ENCODE measurements at places on chromosomes 3 and 15.

- no peak for DNase-seq
Observed at GRCh38 chr3:113533534-113533892, 1.2 kb downstream of the SIDT1 start.

- no peak for DNase-seq
Observed at GRCh38 chr3:8702560-8702959, 31.0 kb upstream of the CAV3 start.

DNA sequence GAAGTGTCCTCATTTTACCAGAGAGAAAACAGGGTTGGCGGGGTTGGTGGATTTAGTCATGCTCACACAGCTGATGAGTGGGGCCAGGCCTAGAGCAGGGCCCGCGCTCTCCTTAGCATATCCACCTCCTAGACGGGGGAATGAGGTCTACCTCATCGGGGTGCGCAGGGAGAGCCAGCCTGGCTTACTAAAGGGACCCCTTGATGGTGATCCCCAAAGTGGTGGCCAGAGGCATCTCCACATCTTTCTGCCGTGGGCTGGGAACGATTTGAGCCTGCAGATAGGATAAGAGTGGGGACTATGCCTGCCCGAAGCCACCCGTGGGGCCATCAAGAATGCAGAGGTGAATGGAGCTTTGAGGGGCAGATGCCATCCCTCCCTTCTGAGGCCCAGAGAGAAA, 69.4 kb downstream of the UMPS start:
- no peak for DNase-seq

DNA sequence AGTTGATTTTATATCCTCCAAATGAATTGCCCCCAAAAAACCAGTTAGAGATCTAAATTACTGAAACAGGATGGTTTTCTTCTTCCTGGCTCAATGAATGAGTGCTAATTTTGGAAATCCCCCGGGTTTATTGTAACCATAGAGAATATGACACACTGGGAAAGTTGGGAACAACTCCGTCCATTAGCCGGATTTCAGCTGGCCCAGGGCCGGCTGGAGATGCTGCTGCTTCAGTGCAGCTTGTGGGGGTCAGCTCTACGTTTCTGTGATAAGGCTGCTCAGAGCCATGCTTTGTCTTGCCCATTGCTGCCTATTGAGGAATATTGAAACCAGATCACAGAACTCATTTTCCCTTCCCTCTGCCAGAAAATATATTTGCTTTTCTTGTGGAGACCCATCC, 20.3 kb downstream of the GYG1 start:
- no peak for DNase-seq

DNA sequence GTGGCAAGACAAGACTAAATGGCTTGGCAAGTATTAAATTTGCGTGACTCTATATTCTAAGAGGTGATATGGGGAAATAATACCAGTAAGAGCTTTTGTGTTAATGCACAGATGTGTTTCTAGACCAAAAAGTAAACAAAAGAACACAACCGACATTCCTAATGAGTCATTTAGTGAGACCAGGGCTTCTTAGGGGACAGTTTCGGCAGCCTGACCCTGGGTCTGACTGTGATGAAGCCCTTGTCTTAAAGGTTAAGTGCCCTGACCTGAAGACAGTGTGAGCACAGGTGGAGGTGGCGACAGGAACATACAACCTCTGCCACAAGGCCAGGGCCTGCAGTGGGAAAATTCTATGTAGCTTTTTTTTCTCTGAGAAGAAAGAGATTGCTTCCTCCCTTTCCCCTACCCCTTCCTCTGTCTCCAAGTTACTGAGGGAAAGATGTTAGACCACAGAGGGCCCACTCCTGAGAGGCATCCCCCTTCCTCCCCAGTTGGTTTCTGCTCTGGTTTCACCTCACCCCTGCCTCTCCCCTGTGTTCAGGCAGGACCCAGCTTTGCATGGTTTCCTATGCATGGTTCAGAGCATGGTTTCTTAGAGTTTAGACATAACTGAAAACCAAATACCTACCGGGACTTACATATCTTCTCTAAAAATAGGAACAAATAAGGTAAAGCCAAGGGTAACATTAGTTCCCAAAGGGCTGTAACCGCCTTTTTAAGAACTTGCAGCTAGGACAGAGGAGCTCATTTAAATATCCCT, 24.8 kb upstream of the CMTM7 start:
- DNase-seq, result no peak

All from putamen (tissue), 1 donor.